Hypothalamus (tissue), 51 donors: ENCODE measurements at places on chromosomes 2 and 18.

DNA sequence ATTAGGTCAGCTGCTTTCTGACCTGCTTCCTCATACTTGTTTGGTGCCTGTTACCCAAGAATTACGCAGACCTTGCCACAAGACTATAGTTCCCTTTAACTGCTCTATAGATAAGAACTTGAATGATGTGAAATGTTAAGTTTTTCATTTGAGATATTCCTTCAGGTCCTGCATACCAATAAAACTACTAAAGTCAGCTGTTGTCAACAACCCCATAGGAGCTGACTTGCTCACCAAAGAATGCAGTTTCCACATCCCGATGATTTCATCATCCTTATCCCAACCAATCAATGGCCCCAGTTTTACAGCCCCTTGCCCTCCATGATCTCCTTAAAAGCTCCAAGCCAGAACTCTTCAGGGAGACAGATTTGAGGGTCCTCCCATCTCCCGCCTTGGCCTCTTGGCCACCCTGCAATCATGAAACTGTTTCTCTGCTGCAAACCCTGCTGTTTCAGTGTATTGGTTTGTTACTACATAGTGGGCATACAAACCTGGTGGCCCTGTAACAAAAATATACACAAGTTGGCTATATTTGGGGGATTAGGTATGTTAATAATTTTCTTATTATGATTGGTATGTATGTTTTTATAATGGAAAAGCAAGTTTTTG, 396.3 kb upstream of the CHST9 start:
- DNase-seq: no peak

GRCh38 chr2:268323-268722, 3.6 kb downstream of the ACP1 start:
- DNase-seq: no peak

DNA sequence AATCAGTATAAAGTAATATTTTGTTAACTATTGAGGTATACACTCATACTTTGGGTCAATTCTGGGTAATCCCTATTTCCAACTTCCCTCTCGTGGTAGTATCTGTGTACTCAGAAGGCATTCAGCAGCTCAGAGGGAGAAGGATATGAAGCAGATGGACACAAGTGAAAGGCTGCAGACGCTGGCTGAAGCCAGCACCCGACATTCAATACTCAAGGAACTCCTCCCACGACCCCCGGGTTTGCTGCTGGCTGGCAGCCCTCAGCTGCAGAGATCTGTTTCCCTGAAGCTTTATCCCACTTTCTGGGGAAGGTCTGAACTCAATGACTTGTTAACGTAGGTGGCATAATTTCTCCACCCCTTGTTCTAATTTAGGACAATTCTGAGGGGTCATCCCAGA, 847.3 kb upstream of the SOX11 start:
- no peak for DNase-seq

- DNase-seq: no peak
Observed at GRCh38 chr2:165827016-165827920, 33.2 kb upstream of the GALNT3 start.

GRCh38 chr18:13909141-13909940, 6.0 kb downstream of the MC2R start:
- DNase-seq: no peak

DNA sequence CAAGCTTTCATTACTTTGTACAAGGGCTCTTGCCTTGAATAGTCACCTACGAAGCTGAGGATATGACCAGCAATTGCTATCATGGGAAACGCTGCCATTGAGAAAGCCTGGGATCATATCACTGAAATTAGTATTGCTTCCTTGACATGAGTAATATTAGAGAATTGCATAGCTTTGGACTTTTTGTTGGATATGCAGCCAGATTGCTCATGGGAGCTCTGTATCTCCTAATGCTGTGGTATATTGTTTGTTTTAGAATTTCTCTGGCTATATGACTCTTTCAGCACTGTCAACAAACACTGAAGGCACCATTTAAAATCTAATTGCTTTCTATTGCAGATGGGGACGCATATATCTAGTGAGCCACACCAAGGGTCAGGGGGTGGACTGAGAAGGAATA, 80.0 kb upstream of the WDSUB1 start:
- no peak for DNase-seq

DNA sequence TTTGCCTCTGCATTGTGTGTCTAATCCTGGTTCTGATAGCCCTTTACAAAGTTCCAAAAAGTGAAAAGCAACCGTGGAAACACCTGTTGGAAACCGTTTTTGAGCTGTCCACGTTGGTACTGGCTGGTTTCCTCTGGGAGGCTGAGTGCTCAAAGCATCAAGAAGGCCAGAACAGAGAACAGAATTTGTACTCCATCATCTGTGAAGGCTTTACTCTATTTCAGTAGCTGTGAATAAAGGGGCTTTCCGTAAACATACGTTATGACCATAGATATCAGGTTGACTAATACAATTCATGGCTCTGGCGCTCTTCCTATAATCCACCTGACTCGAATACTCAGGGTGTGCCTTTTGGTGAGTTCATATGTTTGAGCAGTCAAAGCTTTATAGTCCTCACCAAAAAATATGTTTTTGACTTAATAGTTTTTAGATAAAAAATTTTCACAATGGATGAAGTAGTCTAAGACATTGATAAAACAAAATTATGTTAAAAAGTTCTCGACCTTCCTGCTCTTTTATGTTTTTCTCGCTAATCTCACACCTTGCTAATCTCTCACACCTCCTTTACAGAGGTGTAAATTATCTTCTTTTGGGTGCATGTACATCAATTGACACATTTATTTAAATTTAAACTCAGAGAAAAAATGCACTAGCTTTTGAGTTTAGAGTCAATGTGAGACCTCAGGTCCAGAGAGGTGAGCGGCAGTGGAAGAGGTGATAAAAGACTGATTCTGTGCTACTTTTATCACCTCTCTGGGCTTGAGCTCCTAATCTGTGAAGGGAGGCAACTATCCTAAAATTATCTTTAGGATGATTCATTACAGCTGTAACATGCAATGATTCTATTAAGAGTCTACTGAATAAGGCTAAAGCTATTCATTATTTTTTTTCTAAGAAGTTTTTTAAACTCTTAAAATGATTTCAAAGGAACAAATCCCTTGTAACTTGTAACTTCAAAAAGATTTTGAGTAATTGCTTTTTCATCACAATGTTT, 65.3 kb downstream of the CXCR4 start:
- DNase-seq: no peak

DNA sequence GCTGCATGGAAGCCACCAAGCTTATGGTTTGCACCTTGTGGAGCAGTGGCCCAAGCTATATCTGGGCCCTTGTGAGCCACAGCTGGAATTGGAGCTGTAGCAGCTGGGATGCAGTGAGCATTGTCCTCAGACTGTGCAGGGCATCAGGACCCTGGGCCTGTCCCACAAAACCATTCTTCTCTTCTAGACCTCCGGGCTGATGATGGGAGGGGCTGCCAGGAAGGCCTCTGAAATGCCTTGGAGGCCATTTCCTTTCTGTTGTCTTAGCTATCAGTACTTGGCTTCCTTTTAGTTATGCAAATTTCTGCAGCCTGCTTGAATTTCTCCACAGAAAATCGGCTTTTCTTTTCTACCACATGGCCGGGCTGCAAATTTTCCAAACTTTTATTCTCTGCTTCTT, 46.4 kb upstream of the CSRNP3 start:
- DNase-seq: no peak

DNA sequence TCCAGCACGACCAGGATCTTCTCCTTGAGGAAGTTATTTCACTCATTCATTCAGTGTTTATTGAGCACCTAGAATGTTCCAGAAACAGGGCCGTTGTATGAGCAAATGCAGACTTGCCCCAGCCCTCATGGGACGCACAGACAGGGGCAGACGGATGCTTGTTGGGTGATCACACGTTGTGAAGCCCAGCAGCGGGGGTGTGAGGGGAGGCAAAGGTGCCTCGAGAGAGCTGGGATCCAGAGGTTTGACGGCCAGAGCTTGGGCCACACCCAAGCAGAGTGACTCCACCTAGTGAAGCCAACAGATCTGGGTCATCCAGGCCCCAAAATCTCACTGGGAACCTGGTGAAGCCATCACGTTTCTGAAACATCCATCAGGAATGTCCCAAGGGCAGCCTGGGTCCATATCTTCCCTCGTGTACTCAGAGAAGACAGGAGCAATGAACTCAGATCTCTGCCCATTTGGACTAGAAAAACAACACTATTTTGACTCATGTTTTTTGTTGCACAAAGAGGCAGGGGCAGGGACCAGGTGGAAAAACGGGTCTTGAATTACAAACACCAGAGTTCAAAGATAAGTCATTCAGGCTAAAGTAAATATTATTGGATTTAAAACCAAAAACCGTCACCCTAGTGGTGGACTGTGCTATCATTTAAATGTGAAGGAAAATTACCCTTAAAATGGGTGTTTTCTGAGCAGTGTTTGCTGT, 54.9 kb upstream of the RBM44 start:
- no peak for DNase-seq

- no peak for DNase-seq
Observed at GRCh38 chr18:70029163-70029562, 81.5 kb upstream of the CD226 start.

- DNase-seq: no peak
Observed at GRCh38 chr2:32562906-32563305, 64.9 kb upstream of the TTC27 start.

GRCh38 chr18:42520138-42520537, 565.1 kb downstream of the PIK3C3 start:
- DNase-seq: no peak

DNA sequence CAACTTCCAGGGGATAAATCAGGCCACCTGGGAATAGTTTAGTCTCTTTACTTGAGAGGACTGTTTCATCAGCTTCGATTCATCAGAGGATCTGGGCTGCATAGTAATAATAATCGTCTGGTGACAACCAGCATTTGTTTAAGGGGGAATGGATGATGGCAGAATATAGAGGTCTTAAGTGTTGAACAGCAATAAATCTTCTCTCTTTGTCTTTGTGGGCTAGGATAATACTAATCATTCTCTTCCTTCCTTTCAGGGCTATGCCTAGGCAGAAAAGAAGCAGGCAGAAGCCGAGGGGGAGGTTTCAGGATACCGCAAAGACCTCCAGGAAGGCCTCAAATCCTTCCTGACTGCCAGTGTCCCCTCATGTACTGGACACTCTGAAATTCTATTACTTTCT, 150.4 kb upstream of the GAREM1 start:
- no peak for DNase-seq

DNA sequence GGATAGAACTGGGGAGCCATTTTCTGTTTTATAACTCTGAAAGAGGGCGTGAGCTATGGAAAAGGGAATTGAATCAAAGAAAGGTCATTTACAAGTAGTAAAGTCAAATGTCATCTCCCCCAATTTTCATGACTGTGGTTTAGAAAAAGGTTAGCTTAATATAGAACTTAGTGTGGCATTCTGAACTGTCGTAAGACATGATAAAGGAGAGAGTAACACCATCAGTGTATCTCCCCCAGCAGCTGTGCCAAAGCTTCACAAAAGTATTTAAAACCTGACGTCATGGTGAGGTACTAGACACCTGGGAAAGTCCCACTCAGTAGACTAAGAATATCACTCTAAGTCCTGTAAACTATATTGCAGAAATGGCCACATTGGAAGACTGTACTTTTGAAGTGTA, 5.8 kb upstream of the IKZF2 start:
- DNase-seq: no peak

GRCh38 chr2:179297927-179298326, 33.3 kb upstream of the SESTD1 start:
- no peak for DNase-seq

DNA sequence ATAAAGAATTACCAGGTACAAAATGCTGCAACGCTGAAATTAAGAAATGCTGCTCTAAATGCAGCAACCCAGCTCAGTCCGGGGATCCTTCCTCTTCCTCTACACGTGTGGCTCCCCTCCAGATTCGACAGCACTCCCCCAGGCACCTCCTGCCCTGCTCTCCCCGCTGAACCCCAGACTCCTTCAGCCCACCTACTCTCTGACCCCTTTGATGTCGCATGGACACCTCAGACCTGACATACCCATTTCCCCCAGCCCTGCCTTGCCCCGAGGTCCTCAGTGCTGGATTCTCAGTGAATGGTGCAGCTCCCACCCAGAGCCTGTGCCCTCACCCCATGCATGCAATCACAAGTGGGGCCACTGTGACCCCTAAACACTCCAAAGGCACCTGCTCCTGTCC, 4.6 kb upstream of the ADRA2B start:
- no peak for DNase-seq

DNA sequence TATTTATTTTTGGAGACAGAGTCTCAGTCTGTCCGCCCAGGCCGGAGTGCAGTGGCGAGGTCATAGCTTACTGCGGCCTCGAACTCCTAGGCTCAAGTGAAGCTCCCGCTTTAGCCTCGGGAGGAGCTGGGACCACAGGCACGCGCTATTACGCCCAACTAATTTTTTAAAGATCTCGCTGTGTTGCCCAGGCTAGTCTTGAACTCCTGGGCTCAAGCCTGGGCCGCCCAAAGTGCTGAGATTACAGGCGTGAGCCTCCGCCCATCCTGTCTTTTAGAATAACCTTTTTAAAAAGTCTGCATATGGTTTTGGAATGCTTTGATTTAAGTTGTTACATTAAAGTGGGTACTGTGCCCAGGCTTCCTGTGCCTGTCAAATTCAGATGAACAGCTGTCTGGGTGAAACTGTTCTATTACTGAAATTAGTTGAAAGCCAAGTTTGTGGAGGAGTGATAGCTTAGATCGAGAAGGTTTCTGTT, 944 bp downstream of the RAB3GAP1 start:
- DNase-seq: no peak

DNA sequence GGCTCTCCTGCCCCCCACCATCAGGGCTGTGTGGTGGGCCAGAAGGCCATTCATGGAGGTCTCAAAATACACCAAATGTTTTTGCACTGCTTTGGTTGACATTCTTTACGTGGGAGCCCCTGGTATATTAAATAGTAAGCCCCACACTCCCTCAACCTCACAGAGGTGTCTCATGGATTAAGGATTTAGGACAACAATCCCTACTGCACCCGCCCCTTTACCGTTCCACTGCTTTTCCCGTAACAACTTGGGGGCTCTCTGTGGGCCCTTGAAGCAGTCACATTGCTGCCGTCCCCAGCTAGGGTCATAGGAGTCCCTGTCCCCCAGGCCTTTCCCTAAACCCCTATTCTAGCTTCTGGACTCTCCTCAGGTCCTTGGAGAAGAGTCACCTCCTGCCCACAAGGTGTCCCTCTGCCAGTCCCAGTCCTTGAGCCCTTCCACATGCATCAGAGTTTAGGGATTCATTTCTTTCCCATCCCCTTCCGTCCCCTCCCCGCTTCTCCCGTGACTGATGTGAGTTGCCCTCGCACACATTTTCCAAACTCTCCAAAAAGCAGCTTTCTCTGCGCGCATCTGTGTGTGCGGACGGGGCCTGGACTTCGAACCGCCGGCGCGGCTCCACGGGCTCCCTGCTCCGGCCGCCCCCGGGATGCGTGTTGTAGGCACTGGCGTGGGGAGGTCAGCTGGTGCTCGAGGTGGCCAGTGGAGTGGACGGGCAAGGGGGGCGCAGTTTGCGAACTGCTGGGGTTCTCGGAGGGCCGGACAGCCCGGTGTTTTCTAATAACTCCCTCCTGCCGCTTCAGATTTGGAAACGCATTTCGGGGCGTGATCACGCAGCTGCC, 84.8 kb downstream of the LYPD1 start:
- no peak for DNase-seq

DNA sequence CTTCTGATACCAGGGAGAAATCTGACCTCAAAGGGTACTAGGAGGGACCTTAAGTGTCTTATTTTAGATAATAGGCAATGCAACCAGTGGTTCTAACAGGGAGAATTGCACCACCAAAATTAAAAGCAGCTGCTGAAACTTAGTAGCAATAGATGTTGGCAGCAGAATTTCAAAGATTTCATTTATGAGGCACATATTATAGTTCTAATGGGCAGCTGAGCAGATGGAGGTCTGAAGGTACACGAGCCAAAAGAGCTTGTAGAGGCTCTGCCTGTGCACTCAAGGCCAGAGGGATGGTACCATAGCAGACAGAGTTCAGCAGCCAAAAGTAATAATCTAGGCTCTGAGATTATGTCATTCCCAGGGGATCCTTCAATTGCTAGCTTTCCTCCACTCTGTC, 87.3 kb upstream of the NCKAP5 start:
- no peak for DNase-seq
